ENCODE measurements at places on chromosomes 16 and 17. TPM values are rescaled to one million over a fixed set of nuclear protein-coding genes. Genes with fewer than 3 reads are reported as not detected.

DNA sequence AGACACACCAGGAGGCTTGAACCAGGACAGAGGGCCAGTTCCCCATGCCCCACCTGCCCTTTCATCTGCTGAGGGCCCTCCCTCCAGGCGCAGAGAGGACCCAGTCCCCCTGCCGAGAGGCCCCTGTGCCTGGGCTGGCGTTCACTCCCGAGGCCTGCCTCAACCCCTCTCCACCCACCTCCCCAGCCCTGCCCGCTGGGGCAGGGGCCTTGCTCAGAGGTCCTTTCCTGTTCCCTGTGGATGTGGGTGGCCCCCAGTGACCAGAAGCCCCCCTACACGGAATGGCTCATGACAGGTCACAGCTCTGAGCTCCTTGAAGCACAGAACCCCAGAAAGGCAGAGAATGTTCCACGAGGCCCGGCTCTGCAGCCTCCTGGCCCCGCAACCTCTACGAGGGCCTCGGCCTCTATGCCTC lies 6.7 kb downstream of the TMC6 start:
- H3K4me1 ChIP-seq: peaks cover 41% of the 10 kb centered on the region
- no peaks in the 10 kb centered on the region for H3K27me3 ChIP-seq
- peak overlapping the region; percentile 70 for H3K27ac ChIP-seq
- peak overlapping the region; percentile 73 for H3K4me3 ChIP-seq

- no peak overlapping the region for H3K27ac ChIP-seq
- peaks cover 45% of the 10 kb centered on the region for H3K36me3 ChIP-seq
- no peaks in the 10 kb centered on the region for H3K4me1 ChIP-seq
- no peak for DNase-seq
- no peaks in the 10 kb centered on the region for H3K27me3 ChIP-seq
Measured at GRCh38 chr17:67174190-67174589, 70.8 kb downstream of the HELZ start.

DNA sequence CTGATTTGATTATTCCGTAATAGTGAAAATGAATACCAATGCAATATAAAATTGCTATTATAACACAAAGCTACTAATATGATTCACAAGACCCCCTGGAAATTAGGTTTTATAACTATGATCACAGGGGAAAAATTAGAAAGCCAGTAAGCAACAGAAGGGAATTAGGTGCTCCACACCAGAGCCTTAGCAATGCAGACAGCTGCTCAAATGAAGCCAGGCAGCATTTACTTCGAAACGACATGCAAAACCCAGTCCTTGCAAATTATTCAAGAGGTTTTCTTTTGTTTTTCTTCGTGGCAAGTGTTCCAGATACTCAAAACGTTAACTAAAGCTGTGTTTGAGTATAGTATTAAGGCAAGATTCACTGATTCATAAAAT lies 47.9 kb downstream of the TOX3 start:
- H3K27me3 ChIP-seq: peaks cover 2% of the 10 kb centered on the region
- no peak for DNase-seq
- H3K36me3 ChIP-seq: no peaks in the 10 kb centered on the region
- no peak overlapping the region for H3K4me3 ChIP-seq
- H3K4me1 ChIP-seq: no peaks in the 10 kb centered on the region
- no peak overlapping the region for H3K27ac ChIP-seq

DNA sequence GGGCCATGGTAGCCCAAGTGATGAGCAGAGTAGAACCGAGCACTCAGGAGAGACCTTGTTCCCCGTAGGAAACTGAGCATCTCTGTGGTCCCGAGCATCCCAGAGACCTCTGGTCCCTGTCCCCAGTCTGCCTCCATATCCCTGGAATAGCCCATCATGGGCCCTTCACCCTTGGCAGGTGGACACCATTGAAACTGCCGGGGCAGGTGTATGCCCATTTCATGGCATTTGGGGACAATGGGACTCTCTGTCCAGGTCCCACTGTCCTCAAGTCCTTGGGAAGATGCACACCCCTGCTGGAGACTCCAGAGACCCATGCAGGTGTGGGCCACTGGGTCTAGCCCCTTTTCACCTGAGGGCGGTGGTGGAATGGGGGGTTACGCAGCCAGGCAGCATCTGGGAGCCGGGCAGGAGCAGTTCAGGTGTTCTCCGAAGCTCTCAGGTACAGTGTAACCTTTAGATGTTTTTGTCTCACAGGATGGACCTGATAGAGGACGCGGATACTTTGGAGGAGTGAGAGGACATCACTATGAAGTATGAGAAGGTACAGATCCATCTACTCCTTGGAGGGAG lies 75.9 kb downstream of the GOSR1 start:
- H3K4me3 ChIP-seq: no peak overlapping the region
- H3K4me1 ChIP-seq: peaks cover 18% of the 10 kb centered on the region
- H3K27ac ChIP-seq: no peak overlapping the region
- no peaks in the 10 kb centered on the region for H3K27me3 ChIP-seq

DNA sequence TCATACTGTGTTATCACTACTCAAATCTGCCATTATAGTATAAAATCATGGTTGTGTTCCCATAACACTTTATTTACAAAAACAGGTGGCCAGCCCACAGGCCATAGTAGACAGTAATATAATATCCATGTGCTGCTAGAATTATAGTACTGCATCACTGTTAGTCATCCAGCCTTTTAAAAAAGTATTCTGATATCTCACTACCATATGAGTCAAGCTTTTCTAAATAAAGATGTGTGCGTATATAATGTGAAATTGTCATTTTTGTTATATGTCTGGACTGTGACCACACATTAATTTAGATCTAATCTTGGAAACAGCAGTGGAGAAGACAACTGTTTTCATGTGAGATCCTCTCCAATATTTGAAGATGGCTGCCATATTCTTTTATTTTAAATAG lies 1049.1 kb upstream of the GOT2 start:
- no peaks in the 10 kb centered on the region for H3K4me1 ChIP-seq
- H3K27ac ChIP-seq: no peak overlapping the region
- H3K27me3 ChIP-seq: no peaks in the 10 kb centered on the region

- H3K27ac ChIP-seq: no peak overlapping the region
- peaks cover 26% of the 10 kb centered on the region for H3K27me3 ChIP-seq
- no peaks in the 10 kb centered on the region for H3K36me3 ChIP-seq
- no peak for DNase-seq
Measured at GRCh38 chr16:3951861-3952736, 71.6 kb upstream of the CREBBP start.

STH gene
- not detected for total RNA-seq

Measured in activated T-helper 1 cell treated with anti-CD3 and anti-CD28 coated beads, Interleukin-12 subunit alpha, Interleukin-12 subunit beta, Interleukin-2, Interleukin-4 antibody, amounts not matched to agents 30 ng/mL and 10 ng/mL and 1 ng/mL, durations not matched to agents 14 hours and 24 hours and 36 hours (primary cell).